ENCODE measurements at places on chromosomes 7 and 10.

DNA sequence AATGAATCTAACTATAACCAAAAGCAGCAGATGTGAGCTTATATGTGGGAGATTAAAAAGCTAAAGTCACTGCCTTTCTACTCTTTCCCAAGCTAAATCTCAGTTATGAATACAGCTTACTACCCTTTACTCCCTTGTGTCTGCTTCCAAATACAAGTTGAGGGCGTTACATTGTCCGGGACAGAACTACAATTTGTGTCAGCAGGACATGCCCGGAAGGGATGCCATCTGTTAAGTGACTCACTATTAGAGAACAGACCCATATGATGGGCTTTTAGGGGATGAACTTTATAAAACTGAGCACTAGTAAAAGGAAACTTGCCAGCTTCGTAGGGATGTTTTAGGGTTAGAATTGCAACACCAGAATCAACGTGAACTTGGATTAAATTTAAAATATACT is 299.7 kb upstream of the CSTF2T start:
- no peak for DNase-seq

GRCh38 chr10:94042001-94042833 is 48.5 kb downstream of the PLCE1 start:
- DNase-seq, result no peak

DNA sequence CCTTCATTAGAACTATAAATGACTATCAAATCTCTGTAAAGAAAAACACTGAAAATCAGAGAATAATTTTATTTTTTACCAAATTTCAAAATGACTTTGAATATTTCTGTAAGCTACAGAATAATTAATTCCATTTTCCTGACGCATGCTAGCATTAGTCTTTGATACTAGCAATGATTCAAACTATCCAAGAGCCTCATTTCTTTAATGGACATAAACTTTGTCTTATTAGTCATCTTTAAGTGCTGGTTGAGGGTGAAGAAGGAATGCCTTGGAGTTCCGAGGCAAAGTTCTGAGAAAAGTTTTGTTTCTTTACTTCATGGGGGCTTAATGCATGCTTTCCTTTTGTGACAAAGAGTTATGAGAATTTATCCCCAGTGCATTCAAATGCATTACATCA is 137.3 kb downstream of the AGMO start:
- DNase-seq, result no peak

GRCh38 chr7:37113661-37114355 is 334.9 kb downstream of the ELMO1 start:
- DNase-seq, result no peak

GRCh38 chr7:8221567-8221966 is 40.4 kb downstream of the ICA1 start:
- DNase-seq, result no peak
